NCI-H526 (cell line): ENCODE measurements at places on chromosomes 4 and X.

GRCh38 chr4:104795264-104795939 lies 300.7 kb upstream of the CXXC4 start:
- DNase-seq, result no peak

- DNase-seq, result no peak
These were observed 10.1 kb downstream of the ELF4 start for GRCh38 chrX:130100180-130100579.

- no peak for DNase-seq
These were observed 215.4 kb downstream of the IL1RAPL1 start for GRCh38 chrX:28802625-28803024.

GRCh38 chr4:151322570-151322969 lies 2.8 kb downstream of the SH3D19 start:
- DNase-seq, result peak; percentile 16

DNA sequence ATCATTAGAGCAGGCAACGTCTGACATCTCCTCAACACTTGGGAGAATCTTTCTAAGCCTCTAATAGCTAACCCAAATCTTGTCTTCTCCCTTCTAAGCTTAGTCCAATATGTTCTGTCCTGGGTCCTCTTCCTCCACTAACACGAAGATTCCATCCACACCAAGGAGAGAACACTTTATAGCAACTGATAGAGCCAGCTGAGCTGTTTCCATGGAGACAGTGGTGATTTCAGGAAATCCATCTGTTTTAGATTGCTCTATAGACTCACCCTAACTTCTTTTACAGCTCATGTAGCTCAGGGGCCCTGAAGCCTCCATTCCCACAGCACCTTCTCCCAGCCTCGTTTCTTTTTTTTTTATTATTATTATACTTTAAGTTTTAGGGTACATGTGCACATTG lies 37.4 kb downstream of the SCD5 start:
- DNase-seq, result no peak
